ENCODE measurements at places on chromosomes 7 and 10.

GRCh38 chr7:66847879-66848790 lies 72.9 kb upstream of the TMEM248 start:
- no peak for DNase-seq

- DNase-seq: peak; percentile 69
Observed at GRCh38 chr10:52313256-52313932, 687 bp upstream of the DKK1 start.

DNA sequence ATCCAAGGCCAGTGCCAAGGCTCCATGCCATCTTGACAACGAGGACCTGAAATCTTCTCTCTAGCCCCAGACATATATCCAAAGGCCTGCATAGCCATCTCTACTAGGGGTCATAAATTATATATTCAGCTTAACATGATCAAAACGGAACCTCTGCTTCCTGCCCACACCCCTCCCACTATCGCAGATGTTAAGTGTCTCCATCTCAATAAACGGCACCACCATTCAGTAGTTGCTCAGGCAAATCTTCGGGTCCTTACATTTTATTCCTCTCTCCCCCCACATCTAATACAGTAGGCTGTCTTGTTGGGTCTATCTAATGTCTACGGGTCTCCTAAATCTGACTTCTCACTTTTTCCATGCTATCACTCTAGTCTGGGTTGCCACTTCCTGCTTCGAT lies 201.1 kb upstream of the PLXNA4 start:
- DNase-seq: no peak

GRCh38 chr7:129883151-129883550 lies 69.6 kb downstream of the UBE2H start:
- no peak for DNase-seq

DNA sequence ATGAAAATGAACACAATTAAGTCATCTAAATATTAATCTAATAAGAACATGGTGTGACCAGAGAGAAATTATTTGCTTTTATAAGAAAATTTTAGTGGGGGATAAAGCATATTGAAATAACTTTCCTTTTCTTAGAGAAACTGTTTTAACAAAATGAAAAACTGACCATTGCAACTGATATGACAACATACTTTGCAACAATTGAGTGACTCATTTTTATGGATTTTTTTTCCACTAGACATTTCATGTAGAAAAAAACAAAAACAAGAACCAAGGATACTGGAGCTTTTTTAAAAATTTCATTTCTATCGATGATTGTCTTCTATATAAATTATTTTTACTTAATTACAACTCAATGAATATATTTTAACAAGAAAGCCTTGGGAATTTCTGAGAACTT lies 90.0 kb downstream of the C1GALT1 start:
- DNase-seq: no peak

GRCh38 chr10:54900584-54900983 lies 99.6 kb upstream of the PCDH15 start:
- DNase-seq: peak; percentile 83

GRCh38 chr10:70293169-70293843 lies 9.5 kb upstream of the NPFFR1 start:
- DNase-seq: peak; percentile 70

GRCh38 chr10:49299816-49300139 lies 808 bp downstream of the C10orf71 start:
- DNase-seq: no peak

GRCh38 chr7:16136896-16137295 lies 284.4 kb downstream of the CRPPA start:
- DNase-seq: peak; percentile 10

- DNase-seq: no peak
Observed at GRCh38 chr10:69372126-69372980, 44.4 kb downstream of the TACR2 start.

GRCh38 chr10:60517805-60518204 lies 128.1 kb upstream of the ANK3 start:
- no peak for DNase-seq

GRCh38 chr10:70849582-70850016 lies 33.9 kb downstream of the SGPL1 start:
- DNase-seq: no peak

- DNase-seq: no peak
Observed at GRCh38 chr7:36129048-36129534, 24.0 kb upstream of the EEPD1 start.

- peak; percentile 18 for DNase-seq
Observed at GRCh38 chr7:79453558-79454360, at the start of gene MAGI2. TSS of gene MAGI2 (minus strand) at chr7:79453667. CDS start at chr7:79453320, 347 bp downstream.

DNA sequence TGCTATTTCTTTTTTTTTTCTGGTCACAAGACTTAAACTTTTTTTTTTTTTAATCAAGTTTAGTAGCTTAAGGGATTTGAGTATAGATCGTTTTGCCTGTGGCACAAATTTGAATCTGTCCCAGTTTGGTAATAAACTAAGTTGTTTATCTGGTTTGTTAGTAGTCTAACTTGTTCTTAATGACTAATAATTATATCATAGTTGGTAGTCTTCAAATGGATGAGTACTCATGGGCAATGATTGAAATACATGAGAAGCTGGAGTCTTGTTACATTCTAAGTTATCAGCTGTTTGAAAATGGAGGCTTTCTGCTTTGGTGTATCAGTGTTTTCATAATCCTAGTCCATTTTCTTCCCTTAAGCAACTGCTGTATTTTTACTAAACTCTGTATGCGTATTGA lies 12.3 kb downstream of the BTAF1 start:
- DNase-seq: no peak

GRCh38 chr10:64014281-64014680 lies 493.1 kb downstream of the REEP3 start:
- peak; percentile 63 for DNase-seq

DNA sequence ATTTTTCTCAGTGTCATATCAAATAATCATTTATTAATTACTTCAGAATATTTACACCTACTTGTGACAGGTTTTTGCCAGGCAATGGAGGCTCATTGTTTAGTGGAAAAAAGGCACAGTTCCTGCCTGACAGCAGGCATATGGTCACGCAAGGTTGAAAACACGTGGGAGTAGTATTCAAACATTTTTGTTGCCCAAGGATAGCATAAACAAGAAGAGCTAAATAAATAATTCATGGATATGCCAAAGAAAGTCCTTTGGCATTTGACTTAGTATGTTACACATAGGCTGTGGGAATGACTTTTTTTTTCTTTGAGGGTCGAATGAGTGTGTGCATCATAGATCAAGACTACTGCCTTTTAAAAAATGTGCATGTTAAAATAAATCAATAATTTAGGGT lies 120.5 kb upstream of the SEMA3E start:
- no peak for DNase-seq

DNA sequence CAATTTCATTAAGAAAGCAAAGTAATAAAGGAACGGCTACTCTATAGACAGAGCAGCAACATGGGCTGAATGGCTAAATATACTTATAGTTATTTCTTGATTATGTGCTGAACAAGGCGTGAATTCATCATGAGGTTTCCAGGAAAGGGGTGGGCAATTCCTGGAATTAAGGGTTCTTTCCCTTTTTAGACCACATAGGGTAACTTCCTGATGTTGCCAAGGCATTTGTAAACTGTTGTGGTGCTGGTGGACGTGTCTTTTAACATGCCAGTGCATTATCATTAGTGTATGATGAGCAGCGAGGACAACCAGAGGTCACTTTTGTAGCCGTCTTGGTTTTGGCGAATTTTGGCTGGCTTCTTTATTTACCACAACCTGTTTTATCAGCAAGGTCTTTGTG lies 28.5 kb upstream of the ZMYND11 start:
- no peak for DNase-seq

- DNase-seq: no peak
Observed at GRCh38 chr10:124171561-124171960, 78.2 kb upstream of the CHST15 start.

GRCh38 chr7:94396596-94396995 lies 1.9 kb downstream of the COL1A2 start:
- no peak for DNase-seq

- no peak for DNase-seq
Observed at GRCh38 chr7:4799508-4800268, 24.3 kb downstream of the AP5Z1 start.

DNA sequence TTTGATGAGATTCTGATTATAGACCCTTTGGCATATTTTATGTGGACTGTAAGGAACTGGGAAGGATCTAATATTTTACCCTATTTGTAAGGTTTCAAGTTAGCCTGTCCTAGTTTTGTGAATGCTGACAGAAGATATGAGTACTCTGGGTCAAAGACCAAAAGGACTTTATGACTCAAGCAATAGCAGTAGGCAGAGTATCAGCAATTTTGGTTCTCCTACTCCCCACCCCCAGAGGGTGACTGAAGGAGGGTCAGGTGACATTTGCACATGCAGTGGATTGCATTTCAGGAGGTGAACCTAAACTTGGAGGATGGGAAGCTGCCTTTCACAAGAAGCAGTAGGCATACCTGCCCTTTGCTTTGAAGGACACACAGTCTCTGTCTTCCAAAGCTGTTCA lies 84.0 kb upstream of the KLF6 start:
- no peak for DNase-seq

GRCh38 chr10:74292871-74293427 lies 141.9 kb downstream of the ADK start:
- DNase-seq: peak; percentile 31

DNA sequence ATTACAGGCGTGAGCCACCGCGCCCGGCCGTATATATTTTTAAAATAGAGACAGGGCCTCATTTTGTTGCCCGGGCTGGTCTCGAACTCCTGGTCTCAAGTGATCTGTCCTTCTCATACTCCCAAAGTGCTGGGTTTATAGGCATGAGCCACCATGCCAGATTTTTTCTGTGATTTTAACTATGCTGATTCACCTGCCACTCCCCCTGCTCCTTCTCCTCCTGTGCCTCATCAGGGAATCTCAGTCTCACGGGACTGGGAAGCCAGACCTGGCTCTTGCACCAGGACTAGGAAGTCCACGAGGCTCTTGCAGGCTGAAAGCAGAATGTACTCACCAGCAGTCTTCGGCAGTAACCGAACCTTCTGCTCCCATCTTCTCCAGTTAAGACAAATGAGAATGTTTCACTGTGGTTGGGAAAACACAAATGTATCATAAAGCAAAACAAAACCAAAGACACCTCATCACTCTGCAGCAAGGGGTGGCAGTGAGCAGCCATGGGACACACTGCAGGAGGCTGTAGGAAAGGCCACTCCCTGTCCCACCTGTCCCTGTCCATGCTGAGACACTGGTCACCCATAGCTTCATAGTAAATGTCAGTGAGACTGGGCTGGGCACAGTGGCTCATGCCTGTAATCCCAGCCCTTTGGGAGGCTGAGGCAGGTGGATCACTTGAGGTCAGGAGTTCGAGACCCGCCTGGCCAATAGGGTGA lies 78.7 kb upstream of the MKRN1 start:
- no peak for DNase-seq

GRCh38 chr10:24897326-24897926 lies 55.0 kb downstream of the PRTFDC1 start:
- no peak for DNase-seq

DNA sequence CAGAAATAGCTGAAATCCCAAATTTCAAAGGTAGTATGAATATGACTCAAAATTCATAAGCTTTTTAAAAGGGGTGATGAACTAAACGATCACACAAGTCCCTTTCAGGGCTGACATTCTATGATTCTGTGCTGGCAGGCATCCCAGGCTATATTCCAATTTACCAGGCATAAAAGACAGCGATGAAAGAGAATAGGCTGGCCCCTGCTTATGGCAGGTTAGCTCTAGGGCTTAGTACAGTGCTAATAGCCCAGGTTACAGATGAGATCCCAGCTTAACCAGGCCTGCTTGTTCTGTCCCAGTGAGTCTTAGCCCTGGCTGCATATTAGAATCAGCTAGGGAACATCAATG lies 56.4 kb downstream of the CDHR3 start:
- DNase-seq: no peak

DNA sequence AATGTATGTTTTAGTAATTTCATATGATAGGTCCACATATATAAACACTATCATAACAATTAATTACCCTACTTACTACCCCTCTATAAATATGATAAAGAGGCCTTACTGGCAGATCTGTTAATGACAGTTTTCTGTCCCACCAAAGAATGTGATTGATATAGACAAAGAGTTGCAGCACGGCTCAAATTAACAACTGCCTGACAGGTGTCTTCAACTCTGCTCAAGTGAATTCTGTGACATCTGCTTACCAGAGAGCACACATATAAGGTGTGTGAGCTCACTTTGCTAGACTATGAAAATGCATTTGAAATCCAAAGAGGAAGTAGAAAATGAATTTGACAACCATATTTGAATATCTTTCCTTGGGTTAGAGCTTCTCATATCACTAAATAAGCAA lies 36.6 kb downstream of the CACNA2D1 start:
- DNase-seq: no peak

- no peak for DNase-seq
Observed at GRCh38 chr10:80500572-80501380, 36.9 kb upstream of the SH2D4B start.

DNA sequence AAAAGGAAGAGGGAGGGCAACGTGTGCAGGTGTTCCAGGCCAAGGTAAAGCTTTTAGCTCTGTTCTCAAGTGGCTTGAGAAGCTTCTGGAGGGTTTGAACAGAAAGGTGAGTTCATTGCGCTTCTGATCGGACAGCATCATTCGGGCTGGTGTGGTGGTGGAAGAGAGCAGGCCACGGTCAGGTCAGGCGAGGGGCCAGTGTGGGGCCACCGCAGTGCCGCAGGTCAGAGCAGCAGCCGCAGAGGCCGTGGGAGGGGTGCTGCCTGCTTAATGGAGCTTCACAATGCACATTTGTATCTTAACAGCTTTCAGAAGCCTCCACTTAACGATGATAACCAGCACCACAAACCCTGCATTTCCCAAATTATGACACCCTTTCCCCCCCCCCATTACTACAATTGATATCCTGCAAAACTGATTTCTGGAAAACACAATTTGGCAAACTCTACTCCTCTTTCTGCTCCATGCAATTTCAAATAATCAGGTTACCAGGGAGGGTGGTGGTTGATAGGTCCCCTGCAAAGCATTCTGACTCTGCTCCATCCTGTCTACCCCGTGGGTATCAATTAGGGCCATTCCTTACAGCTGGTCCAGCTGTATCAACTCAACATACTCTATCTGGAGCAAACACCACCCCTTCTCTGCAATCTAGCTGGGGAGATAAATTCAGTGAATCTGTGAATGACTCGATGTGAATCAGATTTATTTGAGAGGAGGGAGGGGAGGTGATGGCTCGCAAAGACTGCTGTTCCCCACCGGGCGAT lies 162.9 kb downstream of the ACTR3B start:
- no peak for DNase-seq

- no peak for DNase-seq
Observed at GRCh38 chr10:7170626-7171322, 240.1 kb downstream of the SFMBT2 start.

DNA sequence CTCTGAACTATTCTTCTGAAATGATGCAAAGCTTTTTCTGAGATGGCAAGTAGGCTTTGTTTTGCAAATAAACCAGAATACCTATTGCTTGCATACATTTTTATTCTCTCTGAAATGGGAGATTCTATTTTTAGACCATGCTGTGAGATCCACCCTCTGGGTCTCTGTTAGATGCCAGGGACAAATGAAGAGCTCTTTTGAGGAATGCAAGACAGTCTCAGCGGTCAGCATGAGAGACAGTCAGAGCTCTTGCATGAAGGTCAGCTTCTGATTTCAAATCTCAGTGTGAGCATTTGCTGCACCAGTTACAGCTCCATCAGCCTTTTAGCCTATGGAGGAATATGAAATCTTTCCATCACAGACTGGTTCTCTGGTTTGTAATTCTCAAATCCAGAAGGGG lies 429.9 kb upstream of the KLF6 start:
- DNase-seq: no peak

All from MM.1S (cell line).